ENCODE measurements at places on chromosomes 3 and 15.

- DNase-seq = no peak
Measured at GRCh38 chr15:82580713-82581112, 40.5 kb upstream of the RPS17 start.

DNA sequence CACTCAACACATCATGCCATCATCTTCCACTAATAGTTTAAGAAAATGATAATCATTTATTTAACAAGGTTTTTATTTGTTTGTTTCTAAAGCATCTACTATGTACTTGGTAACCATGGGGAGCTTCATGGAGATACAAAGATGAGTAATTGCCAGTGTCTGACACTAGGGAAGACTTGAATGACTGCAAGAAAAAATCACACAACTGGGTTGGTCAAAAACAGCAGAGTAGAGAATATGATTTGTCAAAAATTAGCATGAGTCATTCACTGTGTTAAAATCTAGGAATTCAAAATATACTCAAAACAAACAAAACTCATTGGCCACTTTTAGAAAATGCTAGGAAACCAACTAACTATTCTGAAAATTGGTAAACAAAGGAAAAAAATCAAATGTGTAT is 6.3 kb downstream of the BNC1 start:
- no peak for DNase-seq

GRCh38 chr15:89781891-89782618 is 5.9 kb downstream of the MESP2 start:
- DNase-seq = no peak

DNA sequence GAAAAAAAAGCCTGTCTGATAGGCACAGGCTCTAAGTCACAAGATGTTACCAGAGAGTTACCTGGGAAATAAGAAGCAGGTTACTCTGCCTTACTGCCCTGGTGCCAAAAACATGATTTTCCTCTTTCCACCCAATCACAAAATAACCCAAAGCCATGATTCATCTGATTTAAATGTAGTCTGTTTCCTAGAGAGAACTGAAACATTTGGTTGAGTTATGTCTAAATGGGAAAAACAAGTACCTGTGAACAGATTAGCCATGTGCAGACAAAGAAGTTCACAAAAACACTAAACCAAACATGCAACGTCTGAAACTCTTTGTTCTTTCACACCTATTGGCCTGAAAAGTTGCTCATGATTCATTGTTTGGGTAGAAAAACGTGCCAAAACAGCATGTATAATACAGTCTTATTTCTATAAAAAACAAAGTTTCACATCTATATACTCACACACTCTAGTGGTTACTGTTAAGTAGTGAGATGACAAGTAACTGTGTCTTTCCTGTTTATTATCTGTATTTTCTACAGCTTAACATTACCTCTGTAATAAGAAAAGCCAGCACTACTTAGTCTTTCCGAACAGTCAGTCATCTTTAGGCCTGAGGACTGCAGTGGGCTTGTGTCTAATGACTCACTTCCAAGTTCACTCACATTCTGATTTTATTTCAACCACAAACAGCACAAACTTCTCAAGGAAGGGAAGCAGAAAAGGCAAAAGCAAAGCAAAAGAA is 30.2 kb downstream of the FAM174B start:
- DNase-seq = no peak

DNA sequence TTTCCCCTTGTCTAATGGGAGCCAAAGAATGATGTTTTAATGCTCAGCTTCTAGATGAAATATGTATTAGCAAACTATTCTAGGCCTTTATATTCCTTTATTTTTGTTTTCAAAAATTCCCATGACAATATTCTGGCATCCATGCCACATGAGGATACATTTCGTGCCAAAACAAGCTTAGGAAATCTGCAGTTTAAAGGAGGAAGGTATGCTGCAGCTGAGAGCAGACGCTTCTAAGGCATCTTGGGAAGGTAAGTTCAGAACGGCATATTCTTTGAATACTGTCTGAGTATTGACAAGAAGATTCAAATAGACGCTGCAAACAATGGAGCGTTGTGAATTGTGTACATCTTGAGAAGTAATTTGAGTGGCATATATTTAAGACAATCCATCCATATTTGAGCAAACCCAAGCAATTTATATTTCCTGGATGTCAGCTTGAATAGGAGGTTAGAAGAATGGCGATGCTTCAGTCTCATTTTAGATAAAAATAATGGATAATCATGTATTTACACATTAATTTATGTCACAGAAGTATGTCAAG is 158.6 kb downstream of the RAP2B start:
- no peak for DNase-seq

DNA sequence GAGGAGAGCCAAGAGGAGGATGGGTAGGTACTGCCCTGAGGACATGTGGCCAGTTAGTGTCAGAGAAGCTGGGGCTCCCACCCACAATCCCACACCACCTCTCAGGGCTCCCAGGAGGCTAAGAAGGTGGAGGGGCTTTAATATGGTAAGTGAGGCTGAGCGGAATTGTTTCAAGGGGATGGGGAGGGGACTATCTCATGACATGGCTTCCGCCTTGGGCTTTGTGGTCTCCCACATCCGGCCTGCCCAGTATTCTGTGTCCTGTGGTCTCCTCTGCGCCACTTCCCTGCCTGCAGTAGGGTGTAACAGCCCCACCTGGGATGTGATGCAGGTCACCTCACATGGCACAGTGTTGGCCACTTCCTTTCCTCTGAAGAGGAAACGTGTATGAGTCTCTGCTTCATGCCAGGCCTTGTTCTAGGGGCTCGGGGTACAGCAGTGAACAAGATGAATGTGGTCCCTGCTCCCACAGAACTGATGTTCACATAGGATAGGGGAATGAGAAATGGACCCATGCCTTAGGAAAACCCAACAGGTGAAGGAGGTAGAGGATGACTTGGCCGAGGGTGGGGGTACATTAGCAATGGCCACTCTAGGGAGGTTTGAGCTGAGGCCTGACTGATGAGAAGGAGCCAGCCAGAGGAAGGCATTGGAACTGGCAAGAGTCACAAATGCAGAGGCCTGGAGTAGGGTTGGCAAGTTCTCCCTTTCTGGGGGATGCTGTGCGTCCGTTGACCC is 3.2 kb downstream of the NEIL1 start:
- peak; percentile 94 for DNase-seq

DNA sequence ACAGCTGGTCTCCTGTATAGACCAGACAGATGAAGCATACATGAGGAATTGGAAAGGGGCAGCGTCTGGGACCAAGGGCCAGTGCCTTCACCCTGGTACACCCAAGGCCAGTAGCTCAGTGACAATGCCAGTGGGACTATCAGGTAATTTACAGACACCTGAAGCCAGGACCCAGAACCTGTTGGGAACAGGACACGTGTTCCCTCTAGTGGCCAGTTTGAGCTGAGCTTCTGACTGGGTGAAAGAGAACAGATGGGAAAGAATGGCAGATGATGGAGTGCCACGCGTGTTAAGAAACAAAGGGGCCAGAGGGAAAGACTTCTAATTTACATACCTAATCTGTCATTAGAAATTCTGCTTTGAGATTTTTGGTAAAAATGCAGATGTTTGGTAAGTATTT is 5.1 kb upstream of the SLC25A38 start:
- peak; percentile 83 for DNase-seq

DNA sequence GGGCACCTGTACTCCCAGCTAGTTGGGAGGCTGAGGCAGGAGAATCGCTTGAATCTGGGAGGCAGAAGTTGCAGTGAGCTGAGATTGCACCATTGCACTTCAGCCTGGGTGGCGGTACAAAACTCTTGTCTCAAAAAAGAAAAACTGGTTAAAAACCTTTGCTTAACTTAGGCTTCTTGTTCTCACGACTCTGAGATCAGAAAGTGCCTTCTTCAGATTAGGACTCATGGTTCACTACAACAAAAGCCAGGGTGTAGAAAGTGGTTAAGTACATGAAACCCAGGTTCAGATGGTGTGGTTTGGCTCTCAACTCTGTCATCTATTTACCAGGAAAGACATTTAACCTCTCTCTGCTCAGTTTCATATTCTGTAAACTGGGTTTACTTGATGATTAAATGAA is 168.4 kb downstream of the TUSC7 start:
- DNase-seq = no peak

DNA sequence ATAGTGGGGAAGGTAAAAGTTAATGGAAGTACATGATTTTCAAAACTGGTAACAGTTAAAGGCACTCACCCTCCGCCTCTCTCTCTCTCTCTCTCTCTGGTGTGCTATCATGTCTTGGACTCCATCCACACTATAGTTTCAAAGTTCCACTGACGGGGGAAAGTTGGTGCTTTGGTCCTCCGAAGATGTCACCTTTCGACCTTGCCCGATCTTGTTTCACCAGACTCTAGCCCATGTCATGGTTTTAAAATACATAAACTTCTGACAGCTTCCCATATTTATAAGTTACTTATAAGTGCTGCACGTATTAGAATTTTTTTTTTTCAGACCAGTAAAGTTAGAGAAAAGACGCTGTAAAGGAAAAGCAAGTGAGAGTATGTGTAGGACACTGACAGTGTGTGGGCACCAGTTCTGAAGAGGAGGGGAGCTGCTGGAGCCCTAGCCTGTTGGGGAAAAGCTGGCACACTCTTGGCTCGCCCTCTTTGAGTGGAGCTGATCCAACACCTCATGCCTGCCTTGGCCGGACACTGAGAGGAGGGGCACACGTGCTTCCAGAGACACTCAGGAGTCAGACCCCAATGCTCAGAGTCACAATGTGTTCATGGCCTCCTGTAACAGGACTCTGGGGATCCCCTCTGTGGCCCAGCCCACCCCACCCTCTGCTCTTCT is 200.5 kb upstream of the TPM1 start:
- DNase-seq = no peak

DNA sequence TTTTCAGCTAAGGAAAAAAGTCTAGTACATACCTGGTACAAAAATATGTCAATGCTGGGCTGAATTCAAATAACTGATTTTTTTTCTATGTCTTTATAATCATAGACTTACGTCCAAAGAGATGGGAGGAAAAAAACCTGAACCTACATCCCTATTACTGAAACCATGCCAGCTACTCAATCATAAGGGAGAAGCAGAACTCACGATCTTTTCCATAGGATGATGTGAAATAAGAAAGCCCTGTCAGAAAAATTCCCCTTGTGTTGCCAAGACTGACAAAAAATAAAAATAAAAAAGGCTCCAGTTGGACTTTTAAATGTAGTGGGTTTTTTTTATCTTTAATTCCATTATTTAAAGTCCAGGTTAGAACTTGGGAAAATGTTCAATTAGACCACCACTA is 3.3 kb downstream of the MSL2 start:
- DNase-seq = no peak

DNA sequence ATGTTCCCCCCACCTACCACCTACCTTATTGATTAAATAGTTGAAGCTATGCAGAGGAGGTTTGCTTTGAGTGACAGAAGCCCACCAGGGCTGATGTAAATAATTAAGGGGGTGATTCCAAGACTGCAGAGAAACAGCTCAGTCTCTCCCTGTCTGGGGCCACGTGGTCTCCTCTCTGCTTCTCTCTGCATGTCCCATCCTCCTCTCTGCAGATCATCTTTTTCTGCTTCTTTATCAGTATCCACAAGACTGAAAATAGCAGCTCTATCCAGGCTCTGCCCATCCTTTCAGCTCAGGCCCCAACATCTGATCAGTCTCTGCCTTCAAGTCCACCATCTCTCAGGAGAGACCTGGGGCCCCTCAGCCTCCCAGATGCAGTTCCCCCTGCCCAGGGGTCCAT is 110.8 kb downstream of the ANP32A start:
- no peak for DNase-seq

DNA sequence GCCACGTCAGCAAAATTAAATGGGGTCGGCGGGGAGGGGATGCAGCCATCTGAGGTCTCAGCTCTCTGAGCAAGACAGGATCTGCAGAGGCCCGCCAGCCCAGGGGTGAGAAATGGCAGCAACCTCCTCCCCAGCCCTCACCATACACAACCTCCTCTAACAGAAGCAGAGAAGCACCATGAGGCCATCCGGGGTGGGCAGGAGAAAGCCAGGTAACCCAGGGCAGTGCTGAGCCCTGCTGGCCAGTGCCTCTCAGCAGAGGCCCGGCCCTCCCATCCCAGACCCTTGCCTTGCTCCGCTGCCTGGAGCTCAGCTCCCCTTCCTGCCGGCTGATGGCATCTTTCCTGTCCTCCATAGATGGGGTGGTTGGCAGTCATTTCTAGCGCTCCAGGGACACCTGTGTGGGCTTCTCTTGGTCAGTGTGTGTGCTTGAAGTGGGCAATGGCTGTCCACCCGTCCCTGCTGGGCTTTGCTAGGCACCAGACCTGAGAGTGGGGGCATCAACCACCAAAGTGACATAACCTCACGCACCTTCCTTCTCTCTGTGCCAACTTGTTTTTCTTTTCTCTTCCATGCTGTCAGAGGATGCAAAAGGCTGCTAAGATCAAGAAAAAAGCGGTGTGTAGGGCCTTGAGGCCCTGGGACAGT is 175.8 kb downstream of the NSMCE3 start:
- no peak for DNase-seq

- DNase-seq = no peak
Measured at GRCh38 chr15:90645873-90646575, 71.1 kb upstream of the BLM start.

DNA sequence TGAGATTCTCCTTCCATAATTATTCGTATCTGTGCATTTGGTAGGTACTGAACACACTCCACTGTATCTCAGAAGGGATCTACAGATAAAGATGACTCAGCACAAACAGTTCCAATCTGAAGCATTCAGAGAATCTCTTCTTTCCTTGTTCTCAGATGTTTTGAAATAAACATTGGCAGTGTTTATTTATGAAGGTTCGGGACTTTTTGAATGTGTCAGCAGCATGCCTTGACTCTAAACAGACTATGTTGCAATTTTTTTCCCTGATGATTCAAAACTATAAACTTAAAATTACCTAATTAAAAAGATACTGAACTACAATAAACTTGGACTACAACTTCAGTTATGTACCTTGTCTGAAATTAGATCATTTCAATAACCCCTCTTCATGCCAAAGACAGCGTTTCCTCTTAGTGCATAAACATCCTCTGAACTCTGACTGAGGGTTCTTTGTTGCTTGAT is 612.9 kb upstream of the TBL1XR1 start:
- DNase-seq = peak; percentile 16

GRCh38 chr3:88019024-88019423 is 39.8 kb downstream of the CGGBP1 start:
- DNase-seq = no peak

DNA sequence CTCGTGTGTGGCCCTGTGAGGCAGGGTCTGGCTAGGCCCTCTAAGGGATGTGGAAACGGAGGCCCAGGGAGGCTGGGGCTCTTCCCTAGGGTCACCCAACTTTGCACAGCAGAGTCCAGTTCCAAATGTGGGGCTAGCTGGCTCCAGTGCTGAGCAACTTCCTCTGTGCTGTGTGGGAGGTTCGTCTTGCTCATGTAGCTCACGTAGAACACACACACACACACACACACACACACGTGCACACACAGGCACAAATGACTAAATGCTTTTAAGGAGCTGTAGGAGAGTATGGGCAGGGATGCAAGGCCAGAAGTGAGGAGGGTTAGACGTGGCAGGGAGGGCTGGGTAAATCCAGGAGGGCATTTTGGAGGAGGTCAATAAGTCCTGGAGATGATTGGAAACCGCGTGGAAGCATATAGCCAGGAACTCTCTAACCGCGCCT is 213.8 kb downstream of the RPLP1 start:
- DNase-seq = no peak

DNA sequence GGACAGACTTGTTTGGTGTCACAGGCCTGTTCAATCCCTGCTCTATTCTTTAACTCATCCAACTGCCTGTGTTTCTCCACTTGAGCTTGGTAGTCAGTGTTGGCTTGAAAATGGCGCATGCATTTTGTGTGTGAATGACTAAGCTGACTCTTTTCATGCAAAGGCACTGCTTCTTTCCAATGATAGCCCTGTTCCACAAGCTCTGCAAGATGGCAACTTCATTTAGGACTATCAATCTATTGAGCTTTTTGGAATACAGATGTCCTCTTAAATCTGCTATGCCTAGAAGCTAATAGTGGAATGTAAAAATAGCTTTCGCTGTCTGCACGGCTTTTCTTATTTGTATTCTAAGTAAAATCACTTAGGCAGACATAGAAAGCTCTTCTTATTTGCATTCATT is 33.6 kb upstream of the SYNPR start:
- DNase-seq = no peak
